Cortex of kidney (tissue), 1 donor: ENCODE measurements at places on chromosomes 2 and 18.

DNA sequence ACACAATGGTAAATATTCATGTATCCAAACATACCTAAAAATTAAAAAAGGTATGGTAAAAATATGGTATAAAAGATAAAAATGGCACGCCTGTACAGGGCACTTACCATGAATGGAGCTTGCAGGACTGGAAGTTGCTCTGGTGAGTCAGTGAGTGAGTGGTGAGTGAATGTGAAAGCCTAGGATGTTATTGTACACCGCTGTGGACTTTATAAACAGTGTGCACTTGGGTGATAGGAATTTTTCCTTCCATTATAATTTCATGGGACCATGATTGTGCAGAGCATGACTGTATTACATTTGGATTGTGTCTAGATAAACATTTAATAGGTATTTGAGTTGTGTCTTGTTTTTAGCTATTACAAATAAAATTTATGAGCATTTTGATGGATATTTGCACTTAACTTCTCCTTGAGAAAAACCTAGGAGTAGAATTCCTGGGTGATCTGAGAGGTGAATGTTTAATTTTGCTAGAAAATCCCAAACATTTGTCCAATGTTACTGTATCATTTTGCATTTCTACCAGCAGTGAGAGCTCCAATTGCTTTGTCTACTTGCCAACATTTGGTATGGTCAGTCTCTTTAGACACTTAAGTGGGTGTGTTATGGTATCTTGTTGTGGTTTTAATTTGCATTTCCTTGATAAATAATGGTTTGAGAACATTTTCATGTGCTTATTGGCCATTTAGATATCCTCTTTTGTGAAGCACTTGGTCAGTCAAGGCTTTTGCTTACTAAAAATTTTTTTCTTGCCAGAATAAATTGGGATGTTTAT is 81.7 kb downstream of the BCL2L11 start:
- DNase-seq: no peak

GRCh38 chr2:11156396-11157075 is 1.3 kb downstream of the SLC66A3 start:
- no peak for DNase-seq

- no peak for DNase-seq
These were observed 262.7 kb downstream of the HAUS1 start for GRCh38 chr18:46366751-46367376.

DNA sequence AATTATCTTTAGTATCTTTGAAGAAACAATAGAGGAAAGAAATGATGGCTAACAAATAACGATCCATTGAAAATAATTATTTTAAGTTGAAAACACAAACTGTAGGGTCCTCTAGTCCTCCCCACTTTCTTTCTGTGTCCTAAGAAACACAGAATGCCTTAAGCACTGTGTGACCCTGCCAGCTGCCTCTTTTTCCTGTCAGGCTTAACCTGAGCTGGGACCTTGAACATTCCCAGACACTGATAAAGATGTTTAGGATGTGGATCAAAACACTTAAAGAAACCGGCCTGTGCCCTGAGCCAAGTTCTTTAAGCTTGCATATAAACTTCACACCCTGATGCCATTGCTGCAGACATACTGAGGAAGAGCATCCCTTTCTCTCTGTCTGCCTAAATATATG is 755.4 kb upstream of the VRK2 start:
- no peak for DNase-seq

DNA sequence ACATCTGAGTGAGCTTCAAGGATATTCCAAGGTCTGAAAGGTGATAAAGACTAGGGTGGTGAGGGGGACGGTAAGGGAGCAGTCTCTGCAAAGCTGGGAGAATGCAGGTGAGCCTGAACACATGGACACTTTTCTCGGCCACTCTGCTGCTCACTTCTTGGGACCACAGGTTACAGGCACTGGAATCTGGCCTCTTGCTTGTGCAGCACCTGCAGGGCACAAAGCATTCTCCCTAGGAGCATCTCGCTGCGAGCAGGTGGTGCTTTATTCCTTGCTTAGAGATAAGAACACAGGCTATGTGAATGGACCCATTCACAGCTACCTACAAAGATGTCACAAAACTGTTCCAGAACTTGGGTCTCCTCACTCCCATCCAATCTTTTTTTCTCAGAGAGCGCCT is 153.2 kb downstream of the DDX1 start:
- no peak for DNase-seq

GRCh38 chr18:71902482-71902881 is 641.7 kb downstream of the CBLN2 start:
- DNase-seq: no peak

DNA sequence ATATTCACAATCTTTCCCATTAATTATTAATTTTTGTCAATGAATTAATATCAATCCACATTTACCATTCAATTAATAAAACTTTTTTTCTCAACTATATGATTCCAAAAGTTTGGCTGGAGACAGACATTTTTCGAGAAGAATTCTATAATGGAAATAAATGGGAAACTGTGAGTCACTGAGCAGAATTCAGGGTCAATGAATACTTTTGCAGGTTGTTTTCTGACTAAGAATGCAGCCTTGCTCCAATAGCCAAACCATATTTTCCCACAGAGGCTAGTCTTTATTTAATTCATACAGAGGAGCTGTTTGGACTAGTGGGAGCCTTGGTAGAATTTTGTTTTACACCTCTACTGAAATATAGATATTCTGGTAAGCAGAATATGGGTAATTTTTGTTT is 82.3 kb downstream of the ARHGAP28 start:
- DNase-seq: no peak

- no peak for DNase-seq
These were observed 1.1 kb upstream of the NEMP2 start for GRCh38 chr2:190535586-190535985.

GRCh38 chr18:52747869-52748268 is 407.9 kb downstream of the DCC start:
- no peak for DNase-seq
